ENCODE measurements at places on chromosomes 6 and 20.
A peak's percentile ranks its signal among the peaks of the same experiment; 100 is the strongest.

DNA sequence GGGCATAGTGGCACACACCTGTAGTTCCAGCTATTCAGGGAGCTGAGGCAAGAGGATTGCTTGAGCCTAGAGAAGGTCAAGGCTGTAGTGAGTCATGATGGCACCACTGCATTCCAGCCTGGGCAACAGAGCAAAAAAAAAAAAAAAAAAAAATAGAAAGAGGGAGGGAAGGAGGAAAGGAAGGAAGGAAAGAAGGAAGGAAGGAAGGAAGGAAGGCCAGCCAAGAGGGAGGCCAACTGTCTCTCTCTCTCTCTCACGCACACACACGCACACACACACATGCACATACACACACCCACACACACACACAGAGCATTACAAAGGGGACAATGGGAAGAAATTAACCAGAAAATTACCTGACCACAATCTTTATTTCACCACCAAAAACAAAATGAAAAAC, 50.6 kb upstream of the COL9A1 start:
- DNase-seq, result no peak

- no peak for DNase-seq
These were observed 998.0 kb upstream of the GJE1 start for GRCh38 chr6:141134723-141135122.

DNA sequence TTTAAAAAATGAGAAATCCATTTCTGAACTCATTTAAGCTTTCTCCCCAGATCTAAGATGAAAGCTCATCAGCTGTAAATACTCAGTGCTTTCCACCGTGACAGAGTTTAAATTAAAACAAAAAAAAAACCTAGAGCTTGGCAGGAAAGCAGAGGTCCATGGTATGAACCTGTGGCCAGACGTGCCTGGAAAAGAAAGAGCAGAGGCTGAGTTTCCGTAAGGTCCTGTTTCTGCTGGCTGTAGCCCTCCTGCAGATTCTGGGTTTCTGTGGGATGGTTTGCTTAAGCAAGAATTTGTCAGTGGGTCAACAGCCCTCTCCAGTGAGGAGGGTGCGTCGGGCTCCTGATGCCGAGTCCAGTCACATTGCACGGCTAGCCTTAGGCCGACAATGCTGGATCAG, 383.2 kb downstream of the SAMD5 start:
- DNase-seq, result no peak

GRCh38 chr6:161435748-161436070, 161.8 kb upstream of the AGPAT4 start:
- DNase-seq, result no peak

DNA sequence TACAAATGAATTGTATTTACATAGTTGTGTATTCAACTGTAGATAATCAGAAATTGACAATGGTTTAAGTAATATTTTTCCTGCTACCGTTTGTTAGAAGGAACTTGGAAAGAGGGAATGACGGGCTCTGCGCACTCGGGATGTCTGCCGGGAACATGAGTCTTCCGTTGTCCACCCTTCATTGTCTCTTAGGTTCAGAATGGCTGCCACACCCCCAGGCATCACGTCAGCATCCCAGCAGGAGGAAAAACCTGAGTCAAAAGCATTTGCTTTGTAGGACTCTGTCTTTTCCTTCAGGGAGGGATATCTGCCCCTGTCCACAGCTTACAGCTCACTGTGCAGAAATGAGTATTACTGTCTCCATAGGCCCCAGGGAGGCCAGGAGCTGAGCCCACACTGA, 331.2 kb downstream of the THBS2 start:
- no peak for DNase-seq

GRCh38 chr6:7166410-7167293, 58.9 kb downstream of the RREB1 start:
- no peak for DNase-seq

DNA sequence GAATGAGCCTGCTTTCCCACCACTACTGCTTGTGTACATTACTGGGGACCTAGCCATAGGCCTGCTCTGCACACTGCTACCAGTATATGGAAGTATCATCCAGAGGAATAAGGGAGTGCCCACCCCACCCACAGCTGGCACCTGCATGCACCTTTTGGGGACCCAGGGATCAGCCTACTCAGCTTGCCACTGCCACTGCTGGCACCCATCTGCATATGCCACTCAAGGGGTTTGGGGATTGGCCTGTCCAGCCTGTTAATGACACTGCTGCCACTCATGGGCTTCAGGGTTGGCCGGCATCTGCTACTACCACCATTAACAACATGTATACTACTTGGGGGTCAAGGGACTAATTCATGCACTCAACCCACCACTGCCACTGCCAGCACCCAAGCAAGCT, 832.1 kb downstream of the PHF3 start:
- no peak for DNase-seq

DNA sequence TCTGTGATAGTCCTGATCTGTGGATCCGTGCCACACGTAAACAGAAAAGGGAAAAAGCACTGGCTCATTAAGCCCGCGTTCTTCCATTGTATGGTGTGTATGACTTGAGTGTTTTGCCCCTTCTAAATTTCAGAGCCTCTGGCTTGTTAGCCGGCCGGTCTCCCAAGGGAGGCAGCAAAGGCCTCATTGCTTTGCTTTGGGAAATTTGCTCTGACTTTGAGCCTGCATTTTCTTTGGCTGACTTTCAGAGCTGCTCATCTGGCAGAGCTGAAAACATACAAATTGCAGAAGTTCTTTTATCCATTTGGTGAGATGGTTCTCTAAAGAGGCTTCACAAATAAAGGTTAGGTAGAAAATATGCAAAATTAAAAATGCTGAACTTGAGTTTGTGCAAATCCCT, 123.0 kb downstream of the UTRN start:
- no peak for DNase-seq

DNA sequence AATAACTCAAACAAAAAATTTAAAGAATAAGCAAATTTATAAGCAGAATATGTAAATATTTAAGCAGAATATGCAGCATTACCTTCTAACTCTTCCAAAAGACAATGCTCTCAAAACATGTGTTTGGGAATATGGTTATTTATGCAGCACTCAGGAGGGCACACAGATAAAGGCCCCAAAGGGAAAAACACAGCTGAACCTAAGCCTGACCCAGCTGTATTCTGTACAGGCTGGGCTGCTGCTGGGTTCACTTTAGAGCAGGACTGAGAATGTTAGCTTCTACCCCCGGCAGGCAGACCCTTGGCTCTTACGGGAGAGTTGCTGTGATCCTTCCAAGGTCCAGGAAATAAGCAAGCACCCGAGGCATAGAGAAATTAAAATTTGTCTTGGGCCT, 37.3 kb downstream of the ABHD12 start:
- no peak for DNase-seq

- no peak for DNase-seq
These were observed 2.9 kb downstream of the FAXC start for GRCh38 chr6:99346595-99346994.

GRCh38 chr20:63448031-63448430, 24.4 kb downstream of the KCNQ2 start:
- no peak for DNase-seq

DNA sequence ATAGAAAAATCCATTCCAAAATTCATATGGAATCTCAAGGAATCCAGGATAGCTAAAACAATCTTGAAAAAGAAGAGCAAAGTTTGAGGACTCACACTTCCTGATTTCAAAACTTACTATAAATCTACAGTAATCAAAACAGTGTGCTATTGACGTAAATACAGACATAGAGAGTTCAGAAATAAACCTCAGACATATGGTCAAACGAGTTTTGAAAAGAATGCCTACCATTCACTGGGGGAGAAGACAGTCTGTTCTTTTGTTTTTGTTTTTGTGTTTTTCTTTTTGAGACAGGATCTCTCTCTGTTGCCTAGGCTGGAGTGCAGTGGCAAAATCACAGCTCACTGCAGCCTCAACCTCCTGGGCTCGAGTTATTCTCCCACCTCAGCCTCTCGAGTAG, 25.3 kb upstream of the PROKR2 start:
- no peak for DNase-seq

DNA sequence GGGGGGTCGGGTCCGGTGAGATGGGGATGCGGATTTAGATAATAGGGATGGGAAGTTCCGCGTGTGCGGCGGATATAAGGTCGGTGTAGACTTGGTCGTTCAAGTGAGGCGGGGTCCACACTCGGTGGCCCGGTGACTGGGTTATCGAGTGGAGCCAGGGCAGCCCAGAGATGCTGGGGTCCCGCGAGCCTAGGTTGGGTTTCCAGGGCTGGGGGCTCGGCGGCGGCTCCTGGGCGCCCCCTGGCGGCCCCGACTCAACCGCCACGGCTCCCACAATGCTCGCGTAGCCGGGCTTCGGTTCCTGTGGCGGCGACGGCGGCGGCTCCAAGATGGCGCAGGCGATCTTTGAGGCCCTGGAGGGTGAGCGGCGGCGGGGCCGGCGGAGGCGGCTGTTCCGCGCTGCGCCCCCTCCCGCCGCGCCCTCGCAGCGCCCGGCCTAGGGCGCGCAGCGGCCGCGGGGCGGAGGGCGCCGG, at the start of gene ZNF341:
ZNF341 (plus strand) TSS at position 304 of the 473 bp plus-strand sequence; CDS start at position 330, 26 bp downstream.
- DNase-seq, result peak; percentile 97

GRCh38 chr6:101090281-101090680, 209.2 kb upstream of the ASCC3 start:
- DNase-seq, result no peak

- DNase-seq, result peak; percentile 45
These were observed 1.7 kb downstream of the LOC128125822 start for GRCh38 chr6:63573899-63574553.

DNA sequence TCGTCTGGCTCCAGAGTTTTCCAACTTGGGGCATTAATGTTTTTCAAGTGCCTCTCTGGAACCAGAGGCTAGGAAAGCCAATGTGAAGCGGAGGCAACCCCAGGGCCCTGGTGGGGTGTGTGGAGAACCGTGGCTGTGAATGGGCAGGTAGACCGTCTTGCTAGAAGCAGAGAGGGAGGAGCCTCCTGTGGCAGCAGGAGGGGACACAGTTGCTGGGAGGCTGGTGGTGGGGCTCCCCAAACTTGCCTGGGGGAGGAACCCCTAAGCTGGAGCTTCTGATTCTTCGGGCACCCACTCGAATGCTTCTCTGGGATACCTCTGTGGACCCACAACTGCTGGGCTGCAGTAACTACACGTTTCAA, 65.3 kb upstream of the APCDD1L start:
- no peak for DNase-seq

DNA sequence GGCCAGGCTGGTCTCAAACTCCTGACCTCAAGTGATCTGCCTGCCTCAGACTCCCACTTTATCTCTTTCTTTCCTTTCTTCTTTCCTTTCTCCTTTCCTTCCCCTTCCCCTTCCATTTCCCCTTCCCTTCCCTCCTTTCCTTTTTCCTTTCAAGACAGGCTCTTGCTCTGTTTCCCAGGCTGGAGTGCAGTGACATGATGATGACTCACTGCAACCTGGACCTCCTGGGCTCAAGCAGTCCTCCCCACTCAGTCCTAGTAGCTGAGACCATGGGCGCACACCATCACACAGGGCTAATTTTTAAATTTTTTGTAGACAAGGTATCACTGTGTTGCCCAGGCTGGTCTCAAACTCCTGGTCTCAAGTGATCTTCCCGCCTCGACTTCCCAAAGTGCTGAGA, 377.6 kb upstream of the ZFP64 start:
- no peak for DNase-seq

- DNase-seq, result peak; percentile 48
These were observed 107.7 kb downstream of the CD109 start for GRCh38 chr6:73803562-73804241.

DNA sequence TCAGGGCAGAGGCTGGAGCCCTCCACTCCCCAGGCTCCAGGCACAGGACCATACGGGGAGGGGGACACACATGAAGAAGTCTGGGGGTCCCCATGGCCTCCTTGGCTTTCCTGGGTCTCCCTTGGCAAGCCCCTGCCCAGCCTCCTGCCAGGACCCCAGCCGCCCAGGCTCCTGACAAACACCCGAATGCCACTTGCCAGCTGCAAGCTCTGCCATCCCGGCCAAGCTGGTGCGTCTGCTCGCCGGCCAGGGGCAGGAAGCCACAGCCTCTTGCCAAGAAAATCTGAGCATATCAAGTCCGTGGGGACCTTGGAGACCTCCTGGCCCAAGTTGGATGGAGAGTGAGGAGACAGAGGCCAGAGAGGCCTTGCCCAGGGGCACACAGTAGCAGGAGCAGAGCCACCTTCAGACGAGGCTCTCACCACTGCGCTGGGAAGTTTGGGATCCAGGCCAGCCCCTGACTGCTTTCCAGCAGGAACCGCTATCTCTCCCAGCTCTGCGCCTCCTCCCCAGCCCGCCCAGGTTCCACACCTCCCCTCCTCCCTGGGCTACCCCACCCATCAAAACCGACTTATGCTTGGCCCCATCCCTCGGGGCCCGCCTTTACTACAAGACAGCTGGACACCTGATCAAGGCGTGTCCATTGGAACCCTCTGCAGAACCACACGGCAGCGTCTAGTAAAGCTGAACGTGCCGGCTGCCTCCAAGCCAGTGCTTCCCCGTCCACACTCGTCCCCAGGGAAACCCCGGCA, 80.2 kb downstream of the GRM4 start:
- no peak for DNase-seq

GRCh38 chr6:26358511-26358981, 6.5 kb upstream of the BTN3A2 start:
- no peak for DNase-seq

DNA sequence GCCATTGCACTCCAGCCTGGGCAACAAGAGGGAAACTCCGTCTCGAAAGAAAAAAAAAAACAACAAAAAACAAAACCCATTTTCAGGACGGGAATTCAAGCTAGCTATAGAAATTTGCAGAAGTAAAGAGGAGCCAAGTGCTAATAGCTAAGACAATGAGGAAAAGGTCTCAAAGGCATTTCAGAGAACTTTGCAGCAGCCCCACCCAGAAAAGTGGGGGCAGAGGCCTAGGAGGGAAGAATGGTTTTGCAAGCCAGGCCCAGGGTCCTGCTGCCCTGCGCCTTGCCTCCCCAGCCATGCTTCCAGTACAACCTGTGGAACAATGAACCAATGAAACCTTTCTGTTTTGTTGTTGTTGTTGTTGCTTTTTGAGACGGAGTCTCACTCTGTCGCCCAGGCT, 38.3 kb upstream of the SAMHD1 start:
- no peak for DNase-seq

DNA sequence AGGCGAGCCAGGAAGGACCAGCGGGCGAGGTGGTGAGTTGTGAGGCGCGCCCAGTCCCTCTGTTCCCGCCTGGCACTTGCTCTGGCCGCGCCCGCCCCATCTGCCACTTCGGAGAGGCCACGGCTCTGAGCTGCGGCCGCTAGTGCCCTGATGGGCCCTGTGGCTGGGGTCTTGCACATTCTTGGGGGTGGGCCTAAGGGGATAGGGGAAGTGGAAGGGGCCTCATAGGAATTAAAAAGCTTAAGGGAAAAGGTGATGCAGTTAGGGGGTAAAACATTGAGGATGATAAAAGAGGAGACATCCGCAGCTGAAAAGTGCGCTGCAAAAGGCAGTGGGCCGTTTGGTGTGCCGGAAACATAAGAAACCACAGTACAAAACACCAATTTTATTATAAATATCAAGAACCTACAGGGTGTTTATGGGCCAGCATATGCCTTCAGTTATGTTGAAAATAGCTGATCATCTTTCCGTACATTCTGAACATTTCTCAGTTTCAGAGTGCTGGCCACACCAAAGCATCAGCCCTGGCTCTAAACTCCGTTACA, 1.1 kb upstream of the PSMB8 start:
- DNase-seq, result no peak

DNA sequence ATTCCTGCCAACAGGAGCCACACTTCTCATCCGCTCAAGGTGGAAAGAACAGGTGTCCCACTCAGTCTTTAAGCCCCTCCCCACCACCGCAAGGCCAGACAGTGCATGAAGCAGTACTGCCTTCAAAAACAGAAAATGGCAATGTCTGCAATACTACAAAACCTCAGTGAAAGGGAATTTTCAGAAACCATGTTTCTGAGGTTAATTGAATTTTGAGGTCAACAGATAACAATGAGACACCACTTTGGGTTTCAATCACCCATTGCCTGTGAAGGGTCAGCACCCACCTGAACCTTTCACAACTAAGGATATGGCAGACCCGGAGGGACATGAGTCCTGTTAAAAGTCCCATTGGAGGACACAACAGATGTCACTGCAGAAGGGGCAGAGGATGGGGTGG, 13.0 kb downstream of the ZC3H12D start:
- DNase-seq, result no peak
